ENCODE measurements at places on chromosomes 5 and 9. TPM values are rescaled to one million over a fixed set of nuclear protein-coding genes. Genes with fewer than 3 reads are reported as not detected.

GRCh38 chr9:29751226-29751625 is 2177.9 kb upstream of the C9orf72 start:
- DNase-seq = peak; percentile 2

GRCh38 chr9:23586906-23587305 is 239.1 kb downstream of the ELAVL2 start:
- DNase-seq = no peak

Gene AHRR
- total RNA-seq = 22.5 TPM

Gene PRR16
- total RNA-seq = 11.6 TPM

- DNase-seq = peak; percentile 77
Measured at GRCh38 chr5:177366528-177367322, 9.0 kb downstream of the RGS14 start.

DNA sequence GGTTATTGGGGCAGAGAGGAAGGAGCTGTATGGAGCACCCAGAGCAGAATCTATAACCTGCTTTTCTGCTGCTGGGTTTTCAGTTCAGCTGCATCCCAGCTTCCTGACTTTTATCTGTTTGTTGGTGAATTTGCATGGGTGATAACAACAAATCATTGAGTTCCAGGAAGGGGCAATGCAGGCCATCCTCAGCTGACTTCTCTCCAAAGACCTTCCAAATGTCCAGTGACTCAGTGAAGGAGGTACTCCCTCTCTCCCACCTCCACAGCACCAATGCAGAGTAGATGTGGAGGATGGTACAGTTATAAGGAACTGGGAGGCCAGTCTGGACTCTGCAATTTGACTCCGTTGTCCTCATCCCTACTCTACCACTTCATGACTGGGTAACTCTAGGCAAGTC is 1.6 kb upstream of the TXN start:
- no peak for DNase-seq

DNA sequence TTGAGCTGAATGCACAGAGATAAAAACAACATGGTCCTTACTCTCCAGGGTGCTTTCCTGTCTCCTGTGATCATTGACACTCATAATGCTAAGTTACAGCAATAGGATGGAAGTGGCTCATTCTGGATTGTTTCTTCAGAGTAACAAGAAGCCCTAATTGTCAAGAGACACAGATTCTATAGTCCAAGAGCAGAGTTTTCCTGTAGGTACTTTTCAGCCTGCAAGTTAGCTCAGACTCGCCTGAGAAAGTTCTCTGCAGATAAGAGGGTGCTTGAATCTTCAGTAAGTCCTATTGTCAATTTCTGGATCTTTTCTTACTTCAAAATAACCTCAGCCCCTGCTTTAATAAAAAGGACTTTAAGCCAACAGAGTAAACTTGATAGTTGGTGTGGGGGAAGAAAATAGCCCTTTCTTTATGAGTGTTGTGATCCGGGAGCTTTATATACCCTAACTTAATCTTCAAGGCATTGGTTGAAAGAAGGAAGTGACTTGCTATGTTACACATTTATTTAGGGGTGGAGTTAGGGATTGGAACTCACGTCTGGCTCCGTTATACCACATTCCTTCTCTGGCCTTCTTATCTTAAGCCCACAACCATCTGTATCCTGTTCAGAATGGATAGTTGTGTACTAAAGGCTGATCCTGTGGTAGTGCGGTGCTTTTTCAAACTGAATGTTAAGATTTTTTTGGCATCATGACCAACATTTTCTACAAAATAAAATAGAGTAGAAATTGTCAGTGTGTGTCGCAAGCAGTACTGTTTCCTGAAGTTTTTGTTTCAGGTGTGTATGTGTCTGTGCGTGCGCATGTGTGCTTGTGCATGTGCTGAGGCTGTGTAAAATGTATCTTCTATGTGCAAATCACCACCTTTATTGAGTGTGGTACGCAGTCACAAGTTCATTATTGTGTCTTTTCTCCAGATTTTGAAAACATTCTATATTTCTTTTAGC is 173.9 kb downstream of the WDR70 start:
- peak; percentile 98 for DNase-seq

DNA sequence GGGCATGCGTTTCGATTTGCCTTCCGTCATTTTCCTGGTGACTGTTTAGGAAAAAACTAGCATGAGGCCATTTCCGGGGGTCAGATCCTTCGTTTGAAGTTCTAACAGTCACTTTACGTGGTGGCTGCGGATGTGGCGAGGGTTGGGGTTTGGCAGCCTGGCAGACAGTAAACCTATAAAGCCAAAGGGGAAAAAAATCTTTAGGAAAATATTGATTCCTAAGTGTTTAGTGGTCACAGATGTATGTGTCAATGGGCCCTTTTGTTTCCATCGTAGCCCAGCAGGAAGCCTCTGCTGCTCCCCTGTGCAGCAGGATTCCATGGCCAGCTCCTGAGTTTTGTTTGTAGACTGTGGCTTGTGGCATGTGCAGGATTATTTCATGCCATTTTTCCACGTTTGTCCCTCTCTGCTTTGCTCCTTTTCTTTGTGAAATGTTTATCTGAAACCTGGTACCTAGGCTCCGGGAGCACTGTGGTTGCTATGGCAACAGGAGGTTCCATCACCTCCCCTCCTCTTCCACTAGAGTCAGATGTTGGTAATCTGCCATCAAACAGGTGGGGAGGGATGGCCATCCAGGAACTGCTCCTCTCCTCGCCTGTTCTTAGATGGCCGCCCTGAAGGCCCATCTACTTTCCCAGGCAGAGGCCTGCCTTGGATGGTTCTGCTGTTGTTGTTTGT is 202.3 kb downstream of the AOPEP start:
- DNase-seq = no peak

- no peak for DNase-seq
Measured at GRCh38 chr5:167348251-167348926, 943.1 kb upstream of the WWC1 start.

GRCh38 chr5:22598796-22599195 is 254.3 kb downstream of the CDH12 start:
- no peak for DNase-seq

- no peak for DNase-seq
Measured at GRCh38 chr5:33223563-33224284, 217.0 kb upstream of the TARS1 start.

Gene TAF11L2
- not detected for total RNA-seq

Gene TLE1
- total RNA-seq = 39.3 TPM

Gene PCDHGA12
- total RNA-seq = 15.5 TPM

DNA sequence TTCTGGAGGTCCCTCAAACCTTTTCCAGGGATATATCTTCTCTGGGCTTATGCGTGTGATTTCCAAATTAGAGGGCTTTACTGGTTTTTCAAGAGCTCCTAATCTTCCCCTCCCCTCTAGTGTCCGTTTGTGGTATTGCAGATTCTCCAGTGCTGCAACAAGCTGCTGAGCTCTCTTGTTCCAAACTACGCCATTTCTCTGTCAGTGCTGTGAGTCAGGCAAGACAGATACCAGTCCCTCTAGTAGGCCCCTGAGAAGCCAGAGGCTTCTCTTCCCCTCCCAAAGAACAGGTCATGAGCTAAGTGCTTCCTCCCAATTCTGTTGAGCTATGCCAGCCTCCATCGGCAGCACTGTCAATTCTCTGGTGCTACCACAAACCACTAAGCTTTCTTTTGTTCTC is 149.5 kb downstream of the FANCC start:
- peak; percentile 97 for DNase-seq

Gene IFNK
- not detected for total RNA-seq

DNA sequence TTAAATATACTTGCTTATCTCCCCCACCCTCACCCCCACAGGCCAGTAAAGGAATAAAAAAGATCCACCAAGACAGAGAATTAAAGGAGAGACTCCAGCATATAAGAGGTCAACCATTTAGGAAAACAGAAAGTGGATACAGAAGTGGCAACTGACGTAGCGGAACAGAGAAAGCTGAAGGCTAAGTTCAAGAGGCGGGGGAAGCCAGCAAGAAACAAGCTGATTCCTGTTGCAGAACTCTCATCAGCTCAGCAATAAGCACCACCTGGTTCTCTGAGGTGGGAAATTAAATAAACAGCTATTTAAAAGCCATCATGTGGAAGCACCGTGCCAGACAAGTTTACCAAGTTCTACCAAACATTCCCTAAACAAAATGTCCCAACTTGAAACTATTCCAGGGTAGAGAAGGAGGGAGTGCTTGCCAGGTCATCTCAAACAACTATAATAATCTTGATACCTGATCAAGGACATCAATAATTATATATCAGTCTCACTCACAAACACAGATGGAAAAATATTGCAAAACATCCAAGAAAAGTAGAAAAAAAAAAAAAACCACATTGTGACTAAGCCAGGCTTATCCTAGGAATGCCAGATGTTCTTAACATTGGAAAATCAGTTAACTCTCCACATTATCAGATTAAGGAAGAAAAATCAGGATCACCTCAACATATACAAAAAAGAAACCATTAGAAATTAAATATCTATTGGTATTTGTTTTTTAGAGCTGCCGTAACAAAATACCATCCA is 7.3 kb upstream of the ARL15 start:
- peak; percentile 58 for DNase-seq

- no peak for DNase-seq
Measured at GRCh38 chr5:133970325-133970909, 2.0 kb upstream of the C5orf15 start.

DNA sequence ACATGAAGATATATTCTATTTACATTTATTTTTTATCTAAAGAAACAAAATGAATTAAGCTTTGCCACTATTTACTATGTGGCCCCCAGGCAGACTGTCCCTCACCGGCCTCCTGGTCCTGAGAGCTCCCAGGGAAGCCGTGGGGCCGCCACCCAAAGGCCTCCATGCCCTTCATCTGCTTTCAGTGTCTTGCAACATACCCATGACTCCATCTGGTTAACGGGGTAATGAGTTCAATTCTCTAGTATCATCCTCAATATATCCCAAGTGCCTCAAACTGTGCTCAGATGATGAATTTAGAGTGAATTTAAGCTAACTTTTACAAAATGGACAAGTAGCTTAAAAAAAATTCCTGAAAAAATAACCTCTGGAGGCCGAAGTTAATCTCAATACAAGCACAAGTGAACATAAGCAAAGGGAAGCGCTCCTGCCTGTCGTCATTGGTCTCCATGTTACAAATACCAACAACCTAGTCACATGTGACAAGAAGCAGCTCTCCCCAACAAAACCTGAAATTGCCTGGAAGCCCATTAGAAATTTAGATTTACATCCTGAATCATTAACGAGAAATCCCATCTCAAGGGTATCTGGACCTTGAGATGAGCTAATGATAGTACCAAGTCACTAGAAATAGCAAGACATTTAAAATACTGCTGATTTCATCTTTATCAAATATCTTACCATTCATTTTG is 26.1 kb downstream of the DAP start:
- DNase-seq = no peak

Gene GGTA1
- total RNA-seq = not detected

GRCh38 chr9:37239224-37239859 is 119.0 kb downstream of the ZCCHC7 start:
- DNase-seq = no peak

DNA sequence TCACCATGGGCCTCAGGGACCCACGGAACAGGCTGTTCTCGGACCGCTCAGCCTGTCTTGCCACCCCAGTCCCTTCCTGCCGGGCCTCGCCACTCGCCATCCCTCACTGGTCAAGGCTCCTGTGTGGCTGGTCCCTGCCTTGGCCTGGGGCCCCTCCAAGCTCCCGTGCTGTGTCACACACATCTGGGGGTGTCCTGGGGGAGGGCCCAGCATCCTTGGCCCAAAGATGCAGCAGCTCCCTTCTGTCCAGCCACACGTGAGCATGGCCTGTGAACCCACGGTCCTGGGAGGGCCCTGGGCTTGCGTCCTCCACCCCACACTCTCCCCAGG is 425 bp upstream of the EGFL7 start:
- no peak for DNase-seq

- no peak for DNase-seq
Measured at GRCh38 chr5:98836175-98836574, 62.7 kb downstream of the RGMB start.

DNA sequence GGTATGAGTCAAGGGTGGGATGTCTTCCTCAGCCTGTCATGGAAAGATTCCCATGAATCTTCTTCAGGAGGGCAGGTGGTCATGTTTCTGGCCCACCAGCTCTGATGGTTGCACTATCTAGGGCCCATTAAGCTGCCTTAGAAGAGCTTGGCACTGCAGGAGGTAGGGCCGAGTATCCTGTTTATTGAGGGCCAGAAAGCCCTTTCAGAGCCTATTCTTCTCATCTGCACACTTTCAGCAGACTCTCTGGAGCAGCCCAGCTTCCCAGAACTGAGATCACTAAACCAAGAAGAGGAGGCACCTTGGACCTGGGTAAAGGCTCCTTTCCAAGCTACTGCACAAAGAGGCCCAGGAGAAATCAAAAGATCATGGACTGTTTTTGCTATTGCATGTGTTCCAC is 146.5 kb downstream of the MTX3 start:
- DNase-seq = no peak

Gene S1PR3
- 102 TPM for total RNA-seq

DNA sequence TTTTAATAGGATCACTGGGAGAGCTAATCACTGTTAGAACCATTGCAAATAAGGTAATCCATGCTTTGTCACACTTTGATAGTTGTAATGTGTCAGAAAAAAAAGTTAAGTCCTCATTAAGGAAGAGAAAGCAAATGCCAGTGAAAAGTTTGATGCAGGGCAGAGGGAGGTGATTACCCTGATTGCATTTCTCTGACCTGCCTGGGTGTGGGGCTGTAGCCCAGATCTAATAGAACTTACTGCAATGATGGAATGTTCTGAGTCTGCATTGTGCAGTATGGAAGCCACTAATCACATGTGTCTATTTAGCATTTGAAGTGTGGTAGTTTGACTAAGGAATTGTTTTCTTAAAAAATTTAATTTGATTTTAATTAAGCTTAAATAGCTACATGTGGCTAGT is 202.7 kb downstream of the ATP10B start:
- DNase-seq = no peak

- peak; percentile 57 for DNase-seq
Measured at GRCh38 chr9:15606643-15607472, 54.0 kb downstream of the CCDC171 start.

DNA sequence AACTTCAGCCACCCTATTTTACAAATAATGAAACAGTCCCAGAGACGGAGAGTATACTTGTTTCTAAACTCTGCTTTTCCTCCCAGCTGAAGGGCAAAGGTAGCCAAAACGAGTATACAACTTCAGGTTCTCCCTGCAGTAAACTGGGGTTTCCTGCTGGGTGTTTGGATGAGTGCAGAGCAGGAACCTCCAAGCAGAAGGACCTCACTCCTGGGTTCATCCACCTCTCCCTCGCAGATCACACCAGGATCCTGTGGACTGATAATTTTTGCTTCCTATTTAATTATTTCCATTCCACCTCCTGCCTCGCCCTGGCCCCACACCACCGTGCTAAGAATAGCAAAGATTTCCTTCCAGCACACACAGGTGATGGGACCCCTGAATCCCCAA is 2.0 kb upstream of the FOXB2 start:
- no peak for DNase-seq

DNA sequence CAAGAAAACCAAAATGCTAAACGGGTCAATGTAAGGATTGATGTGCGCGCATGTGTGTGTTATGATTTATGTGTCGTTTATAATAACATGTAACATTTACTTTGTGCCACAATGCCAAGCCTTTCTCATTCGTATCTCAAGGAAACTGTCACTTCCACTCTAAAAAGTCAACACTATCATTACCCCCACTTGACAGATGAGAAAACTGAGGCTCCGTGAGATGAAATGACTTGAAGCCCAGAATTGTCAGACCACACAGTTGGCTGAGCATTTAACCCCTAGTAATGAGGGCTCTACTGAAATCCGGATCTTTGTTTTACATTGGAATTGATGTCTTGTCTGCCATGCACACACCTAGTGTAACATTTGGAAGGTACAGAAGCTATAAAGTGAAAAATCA is 95.0 kb upstream of the LMX1B start:
- no peak for DNase-seq

Gene SNCB
- total RNA-seq = not detected

Measured in fibroblast of villous mesenchyme (primary cell).